RCC 7860 (cell line): ENCODE measurements at places on chromosomes 5 and 9.

DNA sequence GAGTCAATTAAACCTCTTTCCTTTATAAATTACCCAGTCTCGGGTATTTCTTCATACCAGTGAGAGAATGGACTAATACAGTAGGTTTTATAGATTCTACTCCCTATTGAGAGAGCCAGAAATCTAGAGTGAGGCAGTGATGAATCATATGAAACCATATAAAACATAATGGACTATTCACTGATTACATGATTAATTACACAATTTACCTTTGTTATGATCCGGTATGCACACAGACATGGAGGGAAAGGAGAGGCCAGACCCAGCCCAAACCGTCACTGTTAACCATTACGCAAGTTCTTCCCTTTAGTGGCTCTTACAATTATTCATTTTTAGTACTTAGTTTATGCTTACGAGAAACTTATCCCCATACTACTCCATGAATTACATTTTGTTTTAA is 205.0 kb downstream of the DNAH5 start:
- DNase-seq, result no peak

GRCh38 chr9:133539991-133540697 is 5.6 kb downstream of the ADAMTSL2 start:
- DNase-seq, result no peak

DNA sequence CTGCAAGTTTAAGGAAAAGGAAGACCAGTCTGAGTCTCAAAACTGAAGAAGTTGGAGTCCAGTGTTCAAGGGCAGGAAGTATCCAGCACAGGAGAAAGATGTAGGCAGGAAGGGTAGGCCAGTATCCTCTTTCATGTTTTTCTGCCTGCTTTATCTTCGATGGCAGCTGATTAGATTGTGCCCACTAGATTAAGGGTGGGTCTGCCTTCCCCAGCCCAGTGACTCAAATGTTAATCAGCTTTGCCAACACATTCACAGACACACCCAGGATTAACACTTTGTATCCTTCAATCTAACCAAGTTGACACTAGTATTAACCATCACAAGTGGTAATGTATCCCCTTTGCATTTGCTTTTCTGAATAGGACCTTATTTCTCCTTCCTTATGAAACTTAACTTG is 535.9 kb upstream of the FTMT start:
- DNase-seq, result no peak

GRCh38 chr9:120625222-120625621 is 45.3 kb upstream of the CDK5RAP2 start:
- DNase-seq, result no peak

GRCh38 chr9:133603135-133603927 is 5.9 kb downstream of the FAM163B start:
- DNase-seq, result no peak

GRCh38 chr5:72308853-72309191 is 11.2 kb downstream of the MRPS27 start:
- DNase-seq, result no peak

- no peak for DNase-seq
Observed at GRCh38 chr5:54601411-54602230, 84.1 kb downstream of the SNX18 start.

DNA sequence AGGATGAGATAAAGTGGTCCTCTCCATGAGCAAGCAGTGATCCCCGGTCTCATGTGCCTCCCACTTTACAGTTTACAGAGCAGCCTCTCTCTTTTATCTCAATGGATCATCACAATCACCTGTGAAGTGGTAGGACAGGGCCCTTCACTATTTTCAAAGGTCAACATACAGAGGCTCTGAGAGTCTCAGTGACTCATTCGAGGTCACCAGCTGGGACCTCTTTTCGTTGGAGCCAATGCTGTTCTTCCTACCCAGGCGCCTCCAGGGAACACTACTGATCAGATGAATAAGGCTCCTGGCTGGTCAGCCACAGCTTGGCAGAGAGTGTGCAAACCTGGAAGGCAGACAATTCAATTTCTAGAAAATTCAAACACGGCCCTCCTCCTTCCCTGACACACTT is 16.6 kb downstream of the GGTA1 start:
- DNase-seq, result no peak
